Stimulated activated CD4-positive, alpha-beta T cell treated with anti-CD3 and anti-CD28 coated beads, Interleukin-4, amount 100 ng/mL, for 1 hour (primary cell): ENCODE measurements at places on chromosomes 5 and 9.

DNA sequence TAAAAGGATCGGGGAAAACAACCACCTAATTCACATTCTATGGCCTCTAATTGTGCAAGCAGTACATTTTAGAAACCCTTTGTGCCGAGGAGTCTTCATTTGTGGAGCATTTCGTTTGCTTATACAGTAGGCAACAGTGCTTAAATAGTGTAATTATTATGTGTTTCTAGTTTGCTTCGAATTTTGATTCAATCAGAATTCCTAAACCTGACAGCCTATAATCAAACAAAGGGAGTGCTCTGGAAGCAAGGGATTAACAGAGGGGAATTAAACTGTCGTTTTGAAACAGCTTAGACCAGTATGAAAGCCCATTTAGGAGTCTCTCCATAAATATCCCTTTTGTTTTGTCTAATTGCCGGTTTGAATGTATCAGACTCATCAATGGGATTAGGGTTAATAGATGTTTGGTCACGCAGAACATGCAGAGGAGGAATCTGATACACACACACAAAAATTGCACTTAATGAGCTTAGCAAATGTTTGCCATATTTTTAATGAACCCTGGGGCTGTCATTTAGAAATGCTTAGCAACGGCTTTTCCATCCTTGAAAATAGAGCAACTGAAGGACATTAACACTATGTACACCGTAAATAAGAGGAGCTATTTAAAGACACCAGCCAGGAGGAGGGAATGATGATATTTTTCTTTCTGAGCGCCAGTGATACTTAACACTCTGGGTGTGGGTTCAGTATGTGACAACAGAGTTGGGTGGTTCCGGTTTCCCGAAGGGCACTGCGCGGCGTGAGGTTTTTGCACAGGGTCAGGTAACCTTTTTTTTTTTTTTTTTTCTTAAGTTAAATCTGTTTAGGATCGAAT, 404.7 kb downstream of the TLE4 start:
- DNase-seq = no peak

- no peak for DNase-seq
Observed at GRCh38 chr9:29012911-29013310, 1439.6 kb upstream of the C9orf72 start.

GRCh38 chr5:143749581-143750205, 62.3 kb upstream of the HMHB1 start:
- no peak for DNase-seq

GRCh38 chr9:124659099-124659659, 111.9 kb downstream of the NR6A1 start:
- peak; percentile 37 for DNase-seq

DNA sequence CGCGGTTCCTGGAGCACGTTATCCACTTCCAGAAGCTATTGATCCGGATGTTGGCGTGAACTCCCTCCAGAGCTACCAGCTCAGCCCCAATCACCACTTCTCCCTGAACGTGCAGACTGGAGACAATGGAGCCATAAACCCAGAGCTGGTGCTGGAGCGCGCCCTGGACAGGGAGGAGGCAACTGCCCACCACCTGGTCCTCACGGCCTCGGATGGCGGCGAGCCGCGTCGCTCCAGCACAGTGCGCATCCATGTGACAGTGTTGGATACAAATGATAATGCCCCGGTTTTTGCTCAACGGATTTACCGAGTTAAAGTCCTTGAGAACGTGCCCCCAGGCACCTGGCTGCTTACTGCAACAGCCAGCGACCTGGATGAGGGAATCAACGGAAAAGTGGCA, 809 bp downstream of the PCDHGA9 start:
- DNase-seq = no peak

DNA sequence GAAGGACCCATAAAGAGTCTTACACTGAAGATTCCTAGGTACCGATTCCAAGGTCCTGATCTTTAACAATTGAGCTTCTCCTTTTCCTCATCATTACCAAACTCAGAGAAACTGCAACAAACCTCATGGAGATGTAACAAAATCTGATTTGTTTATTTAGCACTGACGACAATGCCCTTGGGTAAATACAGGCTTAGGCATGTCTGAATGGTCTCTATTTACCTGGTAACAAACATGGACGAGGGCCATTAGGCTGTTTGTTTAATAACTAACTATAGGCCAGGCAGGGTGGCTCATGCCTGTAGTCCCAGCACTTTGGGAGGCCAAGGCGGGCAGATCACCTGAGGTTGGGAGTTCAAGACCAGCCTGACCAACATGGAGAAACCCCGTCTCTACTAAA, 333.3 kb downstream of the AGTPBP1 start:
- no peak for DNase-seq

DNA sequence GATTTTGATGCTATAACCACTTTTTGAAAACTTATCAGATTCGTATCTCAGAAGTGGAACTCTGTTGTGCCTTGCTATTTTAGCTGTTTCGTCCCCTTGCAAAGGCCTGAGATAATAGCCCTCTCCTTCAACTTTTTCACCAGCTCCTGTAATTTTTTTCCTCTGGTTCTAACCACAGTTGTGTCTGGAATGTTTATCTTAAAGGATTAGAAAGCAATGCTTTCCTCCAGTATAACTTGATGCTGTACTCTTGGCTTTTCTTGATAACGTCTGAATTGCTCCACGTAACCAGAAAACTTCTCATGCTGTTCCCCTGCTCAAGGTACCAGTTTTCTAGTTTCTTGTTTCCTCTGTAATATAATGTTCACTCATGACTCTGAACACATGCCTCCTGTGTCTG, 209.4 kb downstream of the DTWD2 start:
- no peak for DNase-seq

DNA sequence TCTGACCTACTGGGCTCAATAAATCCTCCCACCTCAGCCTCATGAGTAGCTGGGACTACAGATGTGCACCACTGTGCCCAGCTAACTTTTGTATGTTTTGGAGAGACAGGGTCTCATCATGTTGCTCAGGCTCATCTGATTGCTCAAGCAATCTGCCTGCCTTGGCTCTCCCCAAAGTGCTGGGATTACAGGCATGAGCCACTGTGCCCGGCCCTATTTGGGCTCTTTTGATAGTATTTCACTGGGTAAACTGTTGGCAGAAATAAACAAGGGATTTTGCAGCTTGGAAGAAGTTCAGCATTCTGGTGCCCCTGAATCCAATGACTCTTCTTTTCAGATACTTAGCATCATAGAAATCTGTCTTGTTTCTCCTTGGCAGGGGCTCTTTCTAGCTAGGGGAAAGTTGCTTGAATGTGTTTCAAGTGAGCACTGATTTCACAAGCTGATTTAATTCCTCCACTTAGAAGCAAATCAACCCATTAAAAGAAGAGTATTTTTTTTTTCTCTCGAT, 146.8 kb downstream of the PAPPA start:
- no peak for DNase-seq

GRCh38 chr9:79477955-79478771, 93.6 kb upstream of the TLE4 start:
- no peak for DNase-seq

GRCh38 chr9:124266139-124266825, 8.5 kb downstream of the NEK6 start:
- no peak for DNase-seq

GRCh38 chr5:135149956-135150723, 116.1 kb upstream of the PITX1 start:
- no peak for DNase-seq

DNA sequence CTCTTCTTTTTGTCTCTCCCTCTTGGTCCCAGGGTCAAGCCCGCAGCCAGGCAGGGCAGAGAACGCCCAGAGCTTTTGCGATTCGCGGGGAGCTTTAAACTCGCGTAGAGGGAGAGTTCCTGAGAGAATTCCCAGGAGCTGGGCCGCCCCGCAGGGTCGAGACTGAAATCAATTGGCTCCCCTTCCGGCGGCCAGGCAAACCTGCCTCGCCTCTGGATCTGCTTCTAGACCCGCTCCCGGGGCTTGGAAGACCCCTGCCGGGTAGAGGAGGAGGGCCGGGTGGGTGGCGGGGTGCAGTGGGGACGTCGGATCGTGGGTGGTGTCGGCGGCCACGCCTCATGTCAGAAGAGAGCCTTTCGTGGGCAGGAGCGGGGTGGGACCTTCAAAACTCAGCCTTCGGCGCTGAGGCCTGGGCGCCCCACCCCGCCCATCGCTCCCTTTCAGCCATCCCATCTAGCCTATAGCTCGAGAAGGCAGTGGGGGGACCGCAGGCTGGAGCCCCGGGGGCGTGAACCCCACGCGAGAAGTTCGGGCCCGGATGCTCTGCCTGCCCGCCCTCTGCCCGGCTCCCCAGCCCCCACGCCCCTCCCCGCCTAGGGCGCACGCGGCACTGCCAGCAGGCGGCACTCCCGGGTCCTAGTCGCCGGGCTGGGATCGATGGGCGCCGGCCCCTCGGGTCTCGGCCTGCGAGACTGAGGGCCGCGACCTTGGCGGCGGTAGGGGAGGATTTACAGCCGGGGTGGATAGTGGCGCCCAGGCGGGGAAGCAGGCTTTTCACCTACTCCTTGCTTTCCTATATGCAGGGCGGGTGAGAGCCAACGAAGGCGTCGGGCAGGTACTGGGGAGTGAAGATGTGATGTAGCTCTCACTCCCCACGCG, 6.1 kb downstream of the PRDM6 start:
- DNase-seq = no peak

DNA sequence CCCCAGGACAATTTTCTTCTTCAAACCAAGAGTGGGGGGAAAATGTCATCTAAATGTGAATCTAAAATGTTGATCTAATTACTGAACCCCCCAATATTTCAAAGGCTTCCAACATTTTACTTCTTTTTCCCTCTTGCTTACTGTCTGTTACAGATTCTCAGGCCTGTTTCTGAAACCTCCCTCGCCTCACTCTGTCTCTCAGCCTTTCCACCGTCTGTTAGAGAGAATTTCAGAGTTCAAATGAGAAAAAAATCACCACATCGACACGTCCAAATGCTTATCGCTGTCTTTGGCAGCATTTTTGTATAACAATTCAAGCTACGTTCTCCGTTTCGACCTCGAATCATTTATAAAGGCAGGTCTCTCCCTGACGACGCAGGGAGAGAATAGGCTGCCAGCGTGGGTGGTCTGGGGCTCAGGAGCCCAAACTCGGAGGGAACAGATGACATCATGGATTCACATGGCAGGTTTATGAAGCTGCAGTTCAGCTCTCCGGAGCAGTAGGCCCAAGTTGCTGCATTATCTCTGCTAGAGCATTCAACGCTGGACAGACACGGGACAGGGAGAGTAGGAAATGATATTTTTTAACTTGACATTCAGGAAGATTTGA, 139.8 kb downstream of the GAS1 start:
- DNase-seq = no peak

GRCh38 chr5:10627160-10627701, 63.4 kb downstream of the ANKRD33B start:
- DNase-seq = no peak

DNA sequence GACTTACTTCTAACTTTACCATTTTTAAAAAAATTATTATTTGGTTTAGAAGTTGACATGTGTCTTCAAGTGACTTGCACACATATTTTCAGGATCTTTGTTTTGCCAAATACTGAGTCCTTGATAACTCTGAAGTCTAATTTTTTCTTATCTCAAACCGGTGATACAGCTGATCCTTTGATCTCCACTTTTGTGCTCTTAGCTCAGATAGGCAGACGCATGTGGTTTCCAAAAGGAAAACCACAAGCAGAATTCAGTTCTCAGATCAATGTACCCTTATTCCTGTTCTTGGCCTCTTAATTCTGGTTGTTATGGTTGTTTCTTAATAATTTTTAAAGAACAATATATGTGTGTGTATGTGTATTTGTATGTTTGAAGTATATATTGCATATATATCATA, 238.3 kb upstream of the EDIL3 start:
- DNase-seq = no peak

DNA sequence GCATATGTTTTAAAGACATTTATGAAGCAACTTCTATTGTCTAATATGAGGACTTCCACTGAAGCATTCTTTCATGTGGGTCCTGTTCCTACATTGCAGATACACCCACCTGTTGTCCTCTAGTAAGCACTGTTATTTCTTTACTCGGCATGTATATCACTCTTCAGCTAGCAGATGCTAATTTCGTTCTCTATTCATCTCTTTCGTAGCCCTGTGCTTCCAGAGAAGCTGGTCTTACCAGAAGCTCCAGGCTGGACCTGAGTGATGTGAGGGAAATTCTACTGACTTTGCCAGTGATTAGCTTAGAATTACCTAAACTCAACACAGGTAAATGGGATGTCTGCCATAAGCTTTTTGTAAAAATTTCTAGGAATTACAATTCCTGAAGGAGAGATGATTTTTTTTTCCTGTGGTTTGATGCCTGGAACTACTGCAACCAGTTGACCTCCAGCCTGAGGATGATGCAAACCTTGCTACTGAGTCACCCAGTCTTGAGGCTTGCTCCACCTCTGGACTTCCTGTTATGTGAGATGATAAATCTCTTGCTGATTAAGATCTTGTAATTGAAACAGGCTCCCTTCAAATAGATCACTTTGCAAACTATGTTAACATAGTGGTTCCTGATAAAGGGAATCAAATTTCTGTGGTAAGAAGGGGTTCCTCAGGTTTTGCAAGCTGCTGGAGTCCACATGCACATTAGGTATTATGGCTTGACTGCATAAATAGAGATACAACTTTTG, 52.2 kb upstream of the SPINK5 start:
- DNase-seq = no peak

- no peak for DNase-seq
Observed at GRCh38 chr5:117107859-117108258, 533.2 kb upstream of the SEMA6A start.

GRCh38 chr5:5289537-5289936, 132.9 kb upstream of the ICE1 start:
- no peak for DNase-seq

DNA sequence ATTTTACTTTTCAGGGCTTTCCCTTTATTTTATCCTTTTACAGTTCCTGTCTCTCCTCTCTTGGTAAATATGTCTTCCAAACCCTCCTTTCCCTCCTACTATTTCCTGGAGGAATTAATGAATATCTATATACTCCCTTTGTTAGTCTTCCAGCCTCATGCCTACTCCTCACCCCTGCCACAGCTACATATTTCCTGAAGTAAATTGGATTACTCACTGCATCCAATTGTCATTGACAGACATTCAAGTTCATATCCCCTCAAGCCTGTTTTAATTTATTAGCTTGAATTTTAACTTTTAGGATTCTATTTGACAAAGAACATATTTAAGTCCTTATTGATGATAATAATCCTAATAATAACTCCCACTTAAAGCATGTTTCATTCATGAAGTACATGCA, 314.5 kb downstream of the TMEM161B start:
- DNase-seq = no peak

GRCh38 chr9:93874242-93874641, 80.9 kb downstream of the BARX1 start:
- no peak for DNase-seq

DNA sequence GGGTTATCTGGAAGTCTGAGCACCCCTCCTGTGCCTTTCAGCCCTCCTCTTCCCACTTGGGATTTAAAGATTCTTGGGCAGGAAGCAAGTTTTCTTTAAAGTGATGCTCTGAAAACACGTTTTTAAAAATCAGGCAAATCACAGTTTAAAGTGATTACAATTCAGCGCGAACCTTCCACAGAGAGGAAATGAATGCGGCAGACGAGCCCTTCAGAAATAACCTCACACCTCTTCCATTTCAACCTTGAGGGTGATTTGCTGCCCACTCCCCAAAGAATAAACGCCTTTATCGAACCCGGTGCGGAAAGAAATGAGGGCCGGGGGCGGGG, 2.3 kb upstream of the EFNA5 start:
- no peak for DNase-seq

- no peak for DNase-seq
Observed at GRCh38 chr5:143036146-143036927, 266.2 kb downstream of the ARHGAP26 start.

GRCh38 chr5:51829230-51829629, 446.0 kb downstream of the ISL1 start:
- DNase-seq = no peak
